ENCODE measurements at places on chromosomes 5 and 9. TPM values are rescaled to one million over a fixed set of nuclear protein-coding genes. Genes with fewer than 3 reads are reported as not detected.

CDKN2A gene
- total RNA-seq = 23.2 TPM

PAEP gene
- total RNA-seq = not detected

TNFSF8 gene
- total RNA-seq = 34.6 TPM

EPB41L4A gene
- 2.3 TPM for total RNA-seq

FOXD4L4 gene
- total RNA-seq = 0.13 TPM

DNA sequence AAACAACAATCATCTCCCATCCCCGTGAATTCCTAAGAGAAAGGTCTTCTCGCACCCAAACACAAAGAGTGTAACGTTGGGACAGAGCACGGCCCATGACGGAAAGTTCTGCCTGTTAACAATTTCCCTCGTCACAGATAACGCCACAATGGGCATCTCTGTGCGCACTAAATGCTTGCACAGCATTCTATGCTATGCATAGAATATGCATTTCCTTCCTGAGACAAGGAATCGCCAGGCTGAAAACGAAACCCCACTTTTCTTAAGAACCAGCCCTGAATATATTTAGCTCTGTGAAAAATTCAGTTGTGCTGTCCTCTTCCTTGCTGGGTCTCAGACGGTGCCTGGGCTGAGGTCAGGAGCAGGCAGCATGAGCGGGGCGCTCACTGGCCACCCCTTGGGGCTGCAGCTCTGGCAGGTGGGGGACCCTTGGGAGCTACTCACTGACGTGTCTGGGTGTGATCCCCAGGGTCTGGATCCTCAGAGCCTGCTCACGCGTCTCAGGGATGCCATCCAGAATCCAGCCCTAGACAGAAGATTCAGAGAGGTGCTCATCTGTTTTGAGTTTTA is 49.8 kb downstream of the AK8 start:
- DNase-seq = no peak

GRCh38 chr5:6728011-6728794 is 15.0 kb downstream of the TENT4A start:
- no peak for DNase-seq

DNA sequence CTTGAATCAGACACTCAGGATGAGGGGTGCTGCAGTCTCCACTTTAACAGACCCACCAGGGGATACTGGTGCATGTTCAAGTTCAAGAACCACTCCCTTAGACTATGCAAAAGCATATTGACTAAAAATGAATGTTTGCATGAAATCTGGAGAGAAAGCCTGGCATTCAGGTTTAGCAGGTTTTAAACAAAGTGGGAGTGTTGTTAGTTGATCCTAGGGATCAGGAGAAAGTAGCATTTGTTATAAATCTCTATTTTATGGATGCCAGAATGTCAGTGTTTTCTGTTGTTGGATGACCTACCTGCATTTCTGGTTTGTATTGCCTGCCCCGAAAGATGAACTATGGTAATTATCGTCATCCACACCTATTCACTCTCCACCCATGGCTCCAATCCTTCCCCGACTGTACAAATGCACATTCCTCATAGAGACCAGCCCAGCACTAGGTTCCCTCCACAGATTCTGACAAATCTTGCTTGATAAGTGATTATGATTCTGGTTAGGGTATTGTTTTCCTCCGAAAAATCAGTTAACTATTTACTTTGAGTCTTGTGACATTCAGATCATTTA is 17.2 kb downstream of the TMEM252 start:
- no peak for DNase-seq

- DNase-seq = no peak
Observed at GRCh38 chr5:146890731-146891440, 12.3 kb upstream of the PPP2R2B start.

GRCh38 chr9:93218671-93219420 is 34.9 kb downstream of the WNK2 start:
- DNase-seq = no peak

DNA sequence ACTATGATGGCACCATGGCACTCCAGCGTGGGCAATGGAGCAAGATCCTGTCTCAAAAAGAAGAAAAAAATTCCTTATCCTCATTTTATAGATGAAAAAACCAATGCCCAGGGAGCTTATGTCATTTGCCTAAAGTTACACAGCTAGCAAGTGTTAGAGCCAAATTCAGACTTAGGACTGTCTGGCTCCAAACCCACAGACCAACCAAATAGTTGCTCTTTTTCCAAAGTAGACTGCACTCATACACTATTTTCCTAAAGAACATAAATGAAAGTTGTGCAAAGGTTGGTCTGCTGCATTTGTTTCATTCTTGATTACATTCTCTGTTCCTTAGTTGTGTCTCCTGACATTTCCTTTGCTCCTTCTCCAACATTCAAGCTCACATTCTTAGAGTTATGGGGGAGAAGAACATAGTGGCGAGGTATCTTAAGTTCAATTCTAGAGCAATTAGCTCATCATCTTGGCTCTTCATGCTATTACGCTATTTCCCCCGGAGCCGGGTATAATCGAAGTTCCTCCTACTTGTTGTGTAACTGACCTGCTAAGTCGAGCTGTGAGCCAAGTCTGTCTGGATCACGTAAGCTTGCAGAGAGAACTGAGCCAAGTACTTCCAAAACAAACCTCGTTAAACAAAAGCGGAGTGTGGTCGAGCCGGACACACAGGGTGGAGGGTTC is 138.3 kb downstream of the RFK start:
- DNase-seq = no peak

GRCh38 chr5:160064417-160064810 is 54.8 kb downstream of the PWWP2A start:
- DNase-seq = no peak

DNA sequence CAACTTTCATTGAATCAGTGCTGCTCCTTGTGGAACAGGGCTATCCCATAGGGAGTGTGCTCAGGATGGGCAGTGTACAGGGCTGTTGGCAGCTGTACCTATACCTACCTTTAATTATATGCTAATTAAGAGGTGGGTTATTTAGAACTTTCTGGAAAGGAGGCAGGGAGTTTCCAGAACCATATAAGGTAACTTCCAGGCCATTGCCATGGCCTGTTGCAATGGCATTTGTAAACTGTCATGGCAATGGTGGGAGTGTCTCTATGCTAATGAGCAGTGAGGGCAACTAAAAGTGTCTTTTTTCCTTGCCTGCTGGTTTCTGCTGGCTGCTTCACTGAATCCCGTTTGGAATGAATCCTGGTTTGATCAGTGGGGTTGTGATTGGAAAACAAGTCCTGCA is 2.3 kb upstream of the ARHGAP26 start:
- no peak for DNase-seq

DNA sequence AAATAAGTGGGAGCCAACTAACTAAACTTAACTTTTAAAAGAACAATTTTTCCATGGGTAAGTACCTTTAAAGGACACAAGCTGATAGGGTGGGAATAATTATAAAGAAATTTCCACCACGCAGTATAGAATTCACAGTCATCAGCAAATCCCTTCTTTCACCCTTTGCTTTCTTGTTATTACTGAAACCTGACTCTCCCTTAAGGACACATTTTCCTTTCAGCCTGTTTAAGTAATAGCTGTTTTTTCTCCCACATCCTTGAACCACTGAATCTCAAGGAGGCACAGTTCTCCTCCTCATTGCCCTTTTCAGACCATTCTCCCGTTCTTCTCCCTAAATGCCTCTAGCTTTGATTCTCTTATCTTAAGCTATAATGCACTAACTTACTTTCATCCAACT is 6.3 kb downstream of the C5orf15 start:
- DNase-seq = no peak

GRCh38 chr5:73183000-73183399 is 10.0 kb downstream of the TMEM174 start:
- no peak for DNase-seq

GRCh38 chr5:146878476-146879172 is at the start of gene PPP2R2B:
Gene PPP2R2B, minus strand, starts transcription at chr5:146878757.
- DNase-seq = peak; percentile 49

- DNase-seq = no peak
Observed at GRCh38 chr5:29051509-29051908, 2013.1 kb upstream of the CDH9 start.

- no peak for DNase-seq
Observed at GRCh38 chr5:39587675-39588074, 162.9 kb upstream of the DAB2 start.

Measured in activated CD4-positive, alpha-beta memory T cell treated with anti-CD3 and anti-CD28 coated beads, Interleukin-2, amount 10 ng/mL, durations not matched to agents 7 days and 5 days (primary cell).